ENCODE measurements at places on chromosomes 4 and X.

DNA sequence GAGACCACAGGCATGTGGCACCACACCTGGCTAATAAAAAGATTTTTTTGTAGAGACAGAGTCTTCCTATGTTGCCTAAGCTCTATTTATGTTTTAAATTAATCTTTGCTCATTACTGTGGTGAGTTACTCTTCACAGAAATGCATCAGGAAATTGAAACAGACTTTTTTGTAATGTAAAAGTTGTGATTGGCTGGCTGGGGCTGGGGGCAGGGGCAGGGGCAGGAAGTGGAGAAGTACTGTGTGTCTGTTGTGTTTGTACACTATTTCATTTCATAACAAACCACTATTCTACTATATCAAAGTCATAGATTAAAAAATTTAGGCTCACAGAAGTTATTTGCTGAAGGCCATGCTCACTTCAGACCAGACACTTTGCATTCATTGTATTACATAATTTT, 19.1 kb upstream of the ABRAXAS1 start:
- DNase-seq = peak; percentile 23

DNA sequence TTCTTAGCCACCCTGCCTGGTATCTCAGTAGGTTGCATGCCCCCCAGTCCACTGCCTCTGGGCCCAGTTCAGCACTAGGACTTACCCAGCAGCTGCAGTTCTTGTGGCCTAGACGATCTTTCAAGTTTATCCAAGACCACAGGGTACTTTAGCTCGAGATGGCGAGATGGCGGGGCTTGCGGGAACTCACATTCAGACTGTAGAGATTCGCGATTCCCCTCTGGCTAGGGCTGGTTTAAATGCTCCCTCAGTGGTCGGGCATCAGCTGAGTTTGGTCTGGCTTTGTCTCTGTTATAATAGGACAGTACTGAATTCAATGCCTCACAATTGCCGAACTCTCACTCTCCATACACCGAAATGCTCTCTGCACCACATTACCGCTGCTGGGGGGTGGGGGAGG, 18.4 kb upstream of the RFC1 start:
- DNase-seq = no peak

- DNase-seq = no peak
Measured at GRCh38 chr4:110589297-110589696, 33.6 kb downstream of the PITX2 start.

DNA sequence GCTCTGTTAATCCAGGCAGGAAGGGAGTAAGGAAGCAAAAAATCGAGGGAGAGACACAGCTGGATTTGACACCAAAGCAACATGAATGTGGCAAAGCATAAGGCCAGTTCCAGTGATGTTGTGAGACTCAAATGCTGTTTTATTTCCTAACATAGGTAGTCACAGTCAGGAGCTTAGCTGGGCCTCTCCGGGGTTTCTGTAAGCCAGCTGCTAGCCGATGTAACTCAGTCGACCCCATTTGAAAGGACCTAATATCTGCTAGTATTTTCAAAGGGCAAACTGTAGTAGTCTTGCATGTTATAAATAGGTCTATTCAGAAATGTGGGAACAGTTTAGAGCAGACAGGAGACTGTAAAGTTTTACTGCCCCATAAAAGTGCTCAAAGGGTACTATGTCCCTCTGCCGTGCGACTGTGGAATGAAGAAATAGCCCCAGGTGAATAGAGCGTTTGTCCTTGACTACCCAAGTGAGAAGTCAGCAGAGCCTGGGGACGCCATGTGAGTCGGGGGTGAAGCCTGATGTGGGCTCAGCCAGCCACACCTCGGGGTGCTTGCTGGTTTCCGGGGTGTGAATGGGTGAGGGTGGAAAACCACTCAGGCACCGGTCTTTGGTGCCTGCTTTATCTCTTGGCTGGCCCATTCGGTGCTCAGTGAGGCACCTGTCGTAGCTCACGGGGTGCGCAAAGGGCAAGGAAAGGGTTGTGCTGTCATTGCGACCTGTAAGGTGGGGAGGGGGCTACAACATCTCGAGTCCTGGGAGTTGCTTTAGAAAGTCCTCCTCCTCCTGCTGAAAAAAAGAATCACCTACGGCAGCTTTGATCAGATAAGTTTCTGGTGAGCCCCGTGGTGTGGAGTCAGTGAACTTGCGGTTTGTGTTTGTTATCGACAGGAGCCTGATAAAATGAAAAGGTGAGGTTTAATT, 745 bp downstream of the TRIM2 start:
- peak; percentile 70 for DNase-seq

- DNase-seq = no peak
Measured at GRCh38 chrX:68048774-68049173, 384.5 kb downstream of the OPHN1 start.

GRCh38 chr4:107548211-107548905, 171.7 kb downstream of the PAPSS1 start:
- no peak for DNase-seq

- DNase-seq = no peak
Measured at GRCh38 chrX:39895218-39896110, 202.3 kb downstream of the BCOR start.

GRCh38 chr4:107799669-107800450, 24.9 kb upstream of the SGMS2 start:
- DNase-seq = no peak

- DNase-seq = no peak
Measured at GRCh38 chrX:38458071-38458470, 103.3 kb upstream of the TSPAN7 start.

DNA sequence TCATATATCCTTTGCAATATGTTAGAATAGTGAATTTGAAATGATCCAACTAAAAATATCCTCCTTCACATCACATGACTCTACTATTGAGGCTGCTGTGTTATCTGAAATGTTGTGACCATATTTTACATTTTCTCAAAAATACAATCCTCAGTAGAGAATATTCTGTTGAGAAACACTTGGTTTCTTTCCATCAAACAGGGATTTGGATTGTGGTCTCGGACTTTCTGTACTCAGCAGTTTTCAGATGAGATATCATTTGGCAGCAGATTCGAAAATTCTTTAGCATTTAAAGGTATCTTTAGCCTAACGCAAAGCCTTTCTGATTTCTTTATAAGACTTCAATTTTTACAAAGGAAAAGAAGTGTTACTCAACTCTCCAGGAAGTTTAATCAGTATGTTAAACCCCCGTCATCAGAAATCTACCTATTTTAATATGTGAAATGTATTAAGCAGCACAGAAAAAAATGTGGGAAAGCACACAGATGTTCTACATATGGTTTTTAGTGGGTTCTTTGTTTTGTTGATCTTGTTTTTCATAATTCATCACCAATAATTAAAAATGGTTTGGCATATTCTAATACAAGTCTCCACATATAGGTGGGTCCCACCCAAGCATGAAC, 55.4 kb upstream of the ANXA3 start:
- no peak for DNase-seq

DNA sequence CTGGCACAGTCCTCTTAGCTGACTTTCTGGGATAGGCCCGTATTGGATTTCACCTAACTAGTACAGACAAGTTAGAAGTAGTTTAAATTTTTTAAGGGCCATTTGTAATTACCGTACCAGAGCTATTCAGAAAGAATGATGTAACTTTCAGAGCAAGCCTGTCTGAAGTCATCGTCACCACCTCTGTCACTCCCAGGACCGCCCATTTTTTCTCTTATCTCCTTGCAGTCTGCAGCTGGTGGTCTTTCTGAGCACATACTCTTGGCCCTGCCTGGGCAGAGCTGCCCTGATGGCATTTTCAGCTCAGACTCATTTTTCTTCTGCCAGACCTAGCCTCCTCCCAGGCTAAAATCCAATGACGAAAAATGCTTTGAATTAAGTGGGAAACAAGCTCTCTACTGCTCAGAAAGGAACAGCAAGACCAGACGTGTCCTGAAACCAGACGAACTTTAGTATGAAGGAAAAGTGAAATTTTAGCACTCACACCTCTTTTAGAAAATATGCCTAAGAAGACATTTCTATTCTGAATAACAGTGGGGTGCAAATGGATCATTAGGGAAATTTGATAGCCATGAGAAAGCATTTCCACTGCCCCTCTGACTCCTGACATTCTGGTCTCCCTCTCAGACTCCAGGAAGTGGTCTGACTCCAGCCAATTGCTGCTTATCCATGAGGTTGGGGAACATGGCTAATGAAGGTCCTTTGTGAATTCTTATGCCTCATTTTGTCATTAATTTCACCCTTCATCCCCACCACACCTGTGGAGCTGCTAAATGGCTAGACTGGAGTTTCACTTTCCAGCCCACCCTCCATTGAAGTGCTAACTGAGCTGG, 162.4 kb upstream of the GYPA start:
- no peak for DNase-seq

DNA sequence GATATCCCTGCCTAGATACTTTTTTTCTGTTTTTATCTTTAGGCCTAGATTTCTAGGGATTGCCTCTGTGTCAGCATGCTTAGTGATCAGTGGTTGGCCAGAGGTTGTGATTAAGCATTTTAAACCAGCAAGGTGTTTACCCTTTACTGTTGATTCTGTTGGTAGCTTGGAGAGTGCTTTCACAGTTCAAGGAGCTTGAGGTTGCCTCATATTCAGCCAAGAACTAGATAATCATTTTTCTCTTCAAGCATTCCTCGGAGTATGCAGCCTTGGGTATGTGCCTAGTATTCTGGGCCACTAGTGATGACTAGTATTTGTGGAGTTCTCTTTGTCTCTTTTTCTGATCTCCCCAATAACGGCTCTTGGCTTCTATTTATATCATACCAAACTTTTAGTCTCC, 20.4 kb downstream of the APOOL start:
- DNase-seq = no peak

- DNase-seq = no peak
Measured at GRCh38 chr4:168832763-168833575, 177.1 kb downstream of the CBR4 start.

DNA sequence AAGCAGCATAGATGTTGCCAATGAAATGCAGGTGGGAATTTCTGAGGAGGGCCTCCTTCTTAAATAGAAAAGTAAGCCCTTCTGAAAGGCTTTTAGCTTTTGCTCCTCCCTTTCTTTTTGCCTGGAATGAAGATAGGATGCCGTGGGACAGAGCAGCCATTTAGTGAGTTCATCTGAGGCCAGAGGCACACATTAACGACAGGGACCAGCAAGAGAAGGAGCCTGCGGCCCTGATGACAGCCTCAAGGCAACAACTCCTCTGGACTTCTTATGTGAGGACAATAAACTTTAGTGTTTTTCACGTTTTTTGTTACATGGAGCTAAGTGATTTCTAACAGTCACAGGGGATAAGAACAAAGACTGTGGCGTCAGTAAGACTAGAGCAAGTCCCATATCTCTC, 1.1 kb upstream of the BDH2 start:
- no peak for DNase-seq

DNA sequence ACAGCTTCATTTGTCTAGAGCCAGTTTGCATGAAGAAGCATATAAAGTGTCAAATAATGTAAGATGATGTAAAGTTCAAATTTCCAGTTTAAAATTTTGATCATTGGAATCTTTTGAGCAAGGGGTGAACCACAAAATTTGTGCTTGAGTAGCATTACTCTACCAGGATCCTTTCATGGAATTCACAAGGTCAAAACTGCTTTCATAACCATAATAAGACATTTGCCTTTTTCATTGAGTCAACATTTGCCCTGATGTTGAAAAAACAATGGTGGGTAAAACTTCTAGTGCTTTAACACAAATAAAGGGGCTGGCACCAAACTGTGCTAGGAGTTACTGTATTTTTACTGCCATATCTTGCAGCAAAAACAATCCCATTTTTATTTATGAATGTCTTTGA, 142.2 kb downstream of the GLRA3 start:
- no peak for DNase-seq

Measured in central memory CD4-positive, alpha-beta T cell (primary cell).